ENCODE measurements at places on chromosomes 2 and 18.

GRCh38 chr2:197010200-197011020, 83.9 kb upstream of the PGAP1 start:
- DNase-seq = no peak

- DNase-seq = no peak
Measured at GRCh38 chr2:122414902-122415301, 659.5 kb downstream of the TSN start.

DNA sequence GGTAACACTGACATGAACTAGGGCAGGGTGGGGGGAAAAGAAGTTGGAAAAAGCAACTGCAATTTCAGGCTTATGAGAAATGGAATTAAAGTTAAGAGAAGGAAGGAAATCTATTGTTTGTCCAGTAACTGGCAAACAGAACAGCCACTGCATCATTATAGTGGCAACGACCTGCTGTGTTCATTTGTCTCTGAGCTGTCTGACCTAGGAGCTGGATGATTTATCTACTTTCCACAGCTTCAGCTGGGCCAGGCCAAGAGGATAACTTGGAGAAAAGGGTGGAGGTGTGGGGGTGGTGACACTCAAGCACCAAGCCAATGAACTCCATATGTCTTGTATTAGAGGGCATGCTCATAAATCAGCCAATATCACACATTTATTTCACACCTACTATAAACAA, 291.5 kb upstream of the KLHL29 start:
- DNase-seq = no peak

DNA sequence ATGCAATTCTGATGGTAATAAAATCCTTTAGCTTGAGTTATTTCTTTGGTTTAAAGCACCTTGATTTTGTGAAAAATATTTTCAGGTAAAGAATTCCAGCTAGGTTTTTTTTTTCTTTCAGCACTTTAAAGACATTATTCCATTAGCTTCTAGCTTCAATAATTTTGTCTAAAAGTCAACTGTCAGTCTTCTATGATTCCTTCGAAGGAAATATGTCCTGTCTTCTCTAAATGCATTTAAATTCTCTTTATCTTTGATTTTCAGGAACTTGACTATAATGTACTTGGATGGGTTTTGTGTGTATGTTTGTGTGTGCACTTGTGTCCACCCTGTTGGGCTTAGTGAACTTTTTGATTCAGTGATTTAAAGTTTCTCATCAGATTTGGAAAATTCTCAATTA, 4.7 kb downstream of the LONRF2 start:
- no peak for DNase-seq

GRCh38 chr2:30981510-30981909, 156.7 kb downstream of the GALNT14 start:
- DNase-seq = no peak

DNA sequence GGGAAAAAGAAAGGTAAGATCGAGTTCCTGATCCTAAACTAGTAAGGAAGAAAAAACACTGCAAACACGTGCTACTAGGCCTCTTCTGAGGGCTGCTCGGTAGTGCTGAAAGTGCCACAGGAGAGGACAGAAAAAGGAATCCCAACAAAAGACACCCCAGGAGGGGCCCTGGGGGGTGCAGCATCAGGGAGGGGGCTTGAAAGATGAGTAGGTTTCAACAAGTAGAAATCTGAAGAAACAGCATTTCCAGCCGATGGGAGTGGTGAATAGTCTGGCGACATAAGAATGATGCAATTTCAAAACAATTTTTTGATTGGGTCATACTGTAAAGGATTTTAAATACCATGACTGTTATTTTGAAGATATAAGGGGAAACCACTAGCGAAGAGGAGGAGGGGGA, 98.6 kb downstream of the NOL10 start:
- DNase-seq = no peak

- no peak for DNase-seq
Measured at GRCh38 chr2:10837298-10838266, 25.0 kb upstream of the PDIA6 start.

- DNase-seq = no peak
Measured at GRCh38 chr2:73844087-73844486, 15.3 kb downstream of the STAMBP start.

- no peak for DNase-seq
Measured at GRCh38 chr18:70165936-70166335, 39.6 kb downstream of the RTTN start.

DNA sequence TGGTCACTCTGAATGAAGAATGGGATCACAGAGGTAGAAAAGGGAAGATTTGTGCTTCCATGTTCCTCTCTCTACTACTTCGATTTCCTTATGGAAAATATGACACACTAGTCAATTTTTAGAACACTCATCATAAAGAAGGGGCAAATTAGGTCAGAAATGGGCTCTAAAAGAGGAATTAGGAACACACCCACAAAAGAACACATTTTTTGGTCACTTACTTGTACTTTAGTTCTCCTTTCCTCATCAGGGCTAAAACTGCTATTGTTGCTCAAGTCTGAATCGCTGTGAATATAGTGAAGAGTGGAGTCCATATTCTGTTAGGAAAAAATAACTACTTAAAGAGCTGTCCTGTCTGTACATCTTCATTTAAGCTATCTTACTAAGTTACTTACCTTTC, 52.6 kb downstream of the PPP4R1 start:
- no peak for DNase-seq

- no peak for DNase-seq
Measured at GRCh38 chr18:12057419-12058039, 36.1 kb upstream of the ANKRD62 start.

- DNase-seq = no peak
Measured at GRCh38 chr2:119741868-119742267, 17.9 kb upstream of the PTPN4 start.

GRCh38 chr18:66342577-66342976, 261.3 kb downstream of the CDH19 start:
- no peak for DNase-seq

GRCh38 chr2:116094196-116094595, 1651.8 kb downstream of the DPP10 start:
- no peak for DNase-seq

DNA sequence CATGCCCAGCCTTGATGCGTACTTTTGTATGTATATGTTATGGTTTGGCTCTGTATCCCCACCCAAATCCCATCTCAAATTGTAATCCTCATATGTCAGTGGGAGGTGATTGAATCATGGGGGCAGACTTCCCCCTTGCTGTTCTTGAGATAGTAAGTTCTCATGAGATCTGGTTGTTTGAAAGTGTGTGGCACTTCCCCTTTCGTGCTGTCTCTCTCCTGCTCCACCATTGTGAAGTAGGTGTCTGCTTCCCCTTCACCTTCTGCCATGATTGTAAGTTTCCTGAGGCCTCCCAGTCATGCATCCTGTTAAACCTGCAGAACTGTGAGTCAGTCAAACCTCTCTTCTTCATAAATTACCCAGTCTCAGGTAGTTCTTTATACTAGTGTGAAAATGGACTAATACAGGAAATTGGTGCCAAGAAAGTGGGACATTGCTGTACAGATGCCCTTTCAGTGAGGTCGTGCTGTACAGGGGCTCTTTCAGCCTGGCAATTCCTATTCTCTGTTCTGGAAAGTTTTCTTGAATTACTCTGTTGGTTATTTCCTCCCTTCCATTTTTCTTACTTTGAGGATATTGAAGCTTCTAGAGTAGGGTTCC, 38.2 kb downstream of the KCMF1 start:
- no peak for DNase-seq

DNA sequence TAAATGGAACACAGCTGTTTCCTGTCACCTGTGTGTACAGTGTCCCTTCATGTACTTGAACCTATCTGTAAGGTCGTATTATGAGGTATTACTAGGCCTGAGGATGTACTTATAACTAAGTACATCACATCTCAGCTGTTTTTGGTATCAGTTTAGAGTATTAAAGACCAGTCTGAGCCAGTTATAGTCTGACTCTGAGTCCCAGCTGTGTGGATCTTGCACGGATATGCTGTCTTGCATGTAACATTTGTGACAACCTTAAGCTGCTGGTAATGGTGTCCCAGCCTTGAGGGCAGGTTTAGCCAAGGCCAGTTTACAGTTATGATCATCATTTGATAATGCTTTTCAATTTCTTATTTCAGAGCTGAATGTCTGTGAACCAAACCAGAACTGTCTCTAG, 496.3 kb downstream of the SLC4A3 start:
- DNase-seq = no peak

- no peak for DNase-seq
Measured at GRCh38 chr18:49865401-49865800, 52.1 kb upstream of the ACAA2 start.

- DNase-seq = no peak
Measured at GRCh38 chr2:144133936-144134665, 385.8 kb downstream of the ZEB2 start.

DNA sequence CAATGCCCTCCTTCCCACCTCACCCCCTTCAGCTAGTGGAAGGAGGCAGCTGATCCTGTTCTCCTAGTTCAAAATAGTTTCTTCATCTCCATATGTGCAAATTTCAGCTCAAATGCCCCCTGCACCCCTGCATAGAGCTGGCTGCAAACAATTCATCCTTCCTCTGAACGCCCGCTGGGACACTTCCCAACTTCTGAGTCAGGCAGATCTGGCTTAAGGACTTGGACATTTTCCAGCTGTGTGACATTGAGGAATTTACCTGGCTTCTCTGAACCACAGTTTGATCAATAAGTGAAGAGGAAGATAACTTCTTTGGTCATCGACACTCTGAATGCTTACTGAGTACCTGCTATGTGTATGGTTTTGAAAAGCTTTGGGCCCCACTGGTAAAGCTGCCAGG, 23.5 kb downstream of the PTGR3 start:
- DNase-seq = no peak

DNA sequence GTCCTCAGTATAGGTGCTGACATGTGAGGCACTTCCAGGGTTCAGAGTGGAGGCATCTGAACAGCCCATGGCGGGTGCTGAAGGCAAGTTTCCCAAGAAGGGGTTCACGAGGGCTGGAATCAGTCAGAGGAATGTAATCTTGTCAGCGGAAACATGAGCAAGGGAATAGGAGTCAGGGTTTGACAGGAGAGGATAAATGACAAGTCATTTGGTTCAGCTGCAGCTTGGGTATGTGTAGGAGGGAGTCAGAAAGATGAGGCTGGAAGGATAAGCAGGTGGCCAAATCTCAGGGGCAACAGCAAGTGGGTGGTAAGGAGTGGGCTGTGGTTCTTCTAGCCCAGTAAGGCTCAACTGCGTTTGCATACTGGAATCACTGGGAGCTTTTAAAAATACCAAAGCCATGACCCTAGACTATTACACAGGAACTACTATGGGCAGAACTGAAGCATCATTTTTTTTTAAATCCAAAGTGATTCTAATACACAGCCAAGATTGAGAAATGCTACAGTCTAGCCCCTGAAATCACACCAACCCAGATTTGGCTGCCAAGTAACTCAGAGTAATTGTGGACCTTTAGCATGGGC, 41.8 kb upstream of the NAB1 start:
- DNase-seq = no peak

DNA sequence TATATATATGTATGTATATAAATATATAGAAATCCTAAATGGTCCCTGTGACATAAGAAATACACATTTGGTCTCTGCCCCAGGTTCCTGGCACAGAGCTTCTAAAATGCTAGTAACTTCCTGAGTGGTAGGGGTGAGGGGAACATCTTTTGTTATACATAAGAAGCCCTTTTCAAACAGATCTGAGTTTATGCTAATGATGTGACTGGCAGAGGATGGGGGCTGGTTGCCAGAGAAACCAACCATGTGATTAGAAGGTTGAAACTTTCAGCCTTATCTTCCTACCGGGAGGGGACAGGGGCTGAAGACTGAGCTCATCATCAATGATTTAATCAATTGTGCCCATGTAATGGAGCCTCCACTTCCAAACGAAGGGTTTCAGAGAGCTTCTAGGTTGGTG, 16.3 kb downstream of the MFSD2B start:
- no peak for DNase-seq

- no peak for DNase-seq
Measured at GRCh38 chr2:10157293-10157692, 34.8 kb downstream of the RRM2 start.

DNA sequence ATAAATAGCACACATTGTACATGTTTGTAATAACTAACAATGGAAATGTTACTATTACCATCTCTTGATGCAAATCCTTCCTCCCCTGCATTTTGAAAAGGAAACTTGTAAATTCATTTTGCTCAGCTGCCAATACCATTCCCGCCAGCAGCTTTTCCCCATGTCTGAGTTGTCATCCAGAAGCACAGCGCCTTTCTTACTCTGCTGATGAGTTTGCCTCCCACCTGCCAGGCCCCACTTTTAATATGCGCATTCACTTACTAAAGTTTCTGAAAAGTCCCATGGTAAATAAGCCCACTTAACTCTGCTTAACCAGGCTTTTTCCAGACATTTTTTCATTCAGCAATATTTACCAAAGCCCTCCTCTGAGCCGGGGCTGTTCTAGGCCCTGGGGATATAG, 3.9 kb downstream of the CHST10 start:
- DNase-seq = no peak

- DNase-seq = no peak
Measured at GRCh38 chr2:60553495-60554073, at the start of gene BCL11A. BCL11A (minus strand) TSS chr2:60553654; CDS start chr2:60553270, 384 bp downstream.

DNA sequence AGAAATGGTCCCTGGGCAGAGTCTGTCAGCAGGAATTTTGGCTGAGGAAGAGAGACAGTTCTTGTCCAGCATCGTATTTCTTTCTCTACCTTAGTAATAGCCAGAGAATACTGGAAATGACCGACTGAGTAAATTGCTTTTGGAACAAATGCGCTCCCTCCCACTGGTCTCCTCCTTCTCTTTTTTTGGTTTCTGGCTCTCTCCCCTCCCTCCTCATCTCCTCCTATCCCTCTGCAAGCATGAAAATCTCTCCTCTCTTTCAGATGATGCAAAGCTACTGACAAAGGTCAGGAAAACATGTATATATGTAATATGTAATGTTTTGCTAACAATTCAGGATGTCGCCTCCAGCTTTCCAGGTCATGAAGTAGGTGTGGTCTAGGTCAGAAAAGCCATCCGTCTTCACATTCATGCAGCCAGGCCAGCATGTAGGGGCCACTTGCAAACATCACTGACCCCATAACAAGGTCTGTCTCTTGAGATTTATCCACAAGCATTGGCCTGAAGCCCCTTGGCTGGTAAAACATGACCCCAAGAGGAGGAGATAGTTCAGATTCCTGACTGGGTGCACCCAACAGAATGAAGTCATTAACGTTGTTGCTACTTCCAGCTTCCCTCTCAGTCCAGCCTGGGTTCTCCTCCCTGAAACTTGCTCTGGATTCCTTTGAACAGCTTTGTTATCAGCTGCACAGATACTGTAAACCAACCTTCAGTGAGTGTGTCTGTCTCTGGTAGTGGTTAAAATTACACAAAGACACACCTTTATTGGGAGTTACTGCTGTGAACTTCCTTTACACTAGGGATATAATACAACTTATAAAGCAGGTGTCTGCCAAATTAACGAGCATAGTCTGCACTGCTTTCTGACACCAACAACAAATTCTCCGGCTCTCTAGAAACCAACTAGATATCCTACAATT, 864.4 kb upstream of the KLHL29 start:
- no peak for DNase-seq

- no peak for DNase-seq
Measured at GRCh38 chr2:126534478-126534877, 121.5 kb upstream of the GYPC start.

DNA sequence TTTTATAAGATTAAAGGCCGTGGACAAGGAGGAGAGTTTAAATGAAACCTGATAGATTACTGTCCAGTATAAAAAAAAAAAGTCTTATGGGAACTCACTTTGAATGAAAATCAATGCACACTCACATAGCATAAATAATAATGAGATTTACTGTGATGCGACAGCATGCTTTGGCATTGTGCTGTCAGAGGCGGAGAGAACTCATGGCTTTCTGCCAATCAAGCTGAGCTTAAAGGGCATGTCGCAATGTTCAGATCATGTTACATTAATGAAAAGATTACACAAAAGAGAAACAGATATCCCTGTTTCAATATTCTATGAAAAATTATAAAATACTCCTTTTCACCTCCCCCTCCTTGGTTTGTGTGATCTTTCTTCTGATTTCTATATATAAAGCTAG, 310.8 kb downstream of the ERBB4 start:
- no peak for DNase-seq
